ENCODE measurements at places on chromosomes 2 and 18.

GRCh38 chr2:108612153-108612513, 77.9 kb downstream of the LIMS1 start:
- no peak for DNase-seq

DNA sequence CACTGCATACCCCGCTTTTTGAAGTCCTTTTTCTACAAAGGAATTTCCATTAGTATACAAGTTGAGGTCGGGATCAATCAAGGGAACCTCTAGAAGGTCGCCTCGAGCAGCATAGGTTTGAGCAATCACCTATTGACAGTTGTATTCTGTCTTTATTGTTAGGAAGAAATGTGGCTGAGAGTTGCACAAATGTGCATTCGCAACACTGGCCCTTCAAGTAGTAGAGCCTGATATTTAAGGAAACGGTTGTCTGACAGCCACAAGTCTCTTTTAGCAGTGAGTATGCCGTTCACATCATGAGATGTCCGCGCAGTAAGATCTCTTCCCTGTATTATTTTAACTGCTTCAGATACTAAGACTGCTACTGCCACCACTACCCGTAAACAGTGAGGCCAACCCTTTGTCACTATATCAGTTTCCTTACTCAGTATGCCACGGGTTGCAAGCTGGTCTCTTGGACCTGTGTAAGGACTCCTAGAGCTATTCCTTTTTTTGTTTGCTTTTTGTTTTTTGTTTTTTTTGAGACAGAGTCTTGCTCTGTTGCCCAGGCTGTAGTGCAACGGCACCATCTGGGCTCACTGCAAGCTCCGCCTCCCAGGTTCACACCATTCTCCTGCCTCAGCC, 10.0 kb upstream of the STARD7 start:
- no peak for DNase-seq

GRCh38 chr2:145764631-145765030, 1244.7 kb upstream of the ZEB2 start:
- no peak for DNase-seq

DNA sequence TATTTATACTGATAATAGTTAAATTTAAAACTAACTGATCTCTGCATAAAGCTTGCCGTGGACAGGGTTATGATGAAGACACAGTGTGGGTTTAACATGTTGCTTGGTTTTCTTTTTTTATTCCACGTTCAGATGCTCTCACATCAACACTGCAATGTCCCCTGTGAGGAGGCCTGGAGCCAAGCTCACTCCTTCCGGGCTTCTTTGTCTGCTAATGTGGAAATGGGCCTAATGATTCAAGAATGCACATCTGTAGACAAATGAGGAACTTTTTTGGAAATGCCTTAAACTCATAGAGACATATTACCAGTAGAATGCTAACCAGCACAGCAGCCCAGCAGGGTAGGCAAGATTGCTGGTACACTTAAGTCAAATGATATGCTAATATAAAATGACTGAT, 208.0 kb downstream of the GALR1 start:
- DNase-seq: no peak

DNA sequence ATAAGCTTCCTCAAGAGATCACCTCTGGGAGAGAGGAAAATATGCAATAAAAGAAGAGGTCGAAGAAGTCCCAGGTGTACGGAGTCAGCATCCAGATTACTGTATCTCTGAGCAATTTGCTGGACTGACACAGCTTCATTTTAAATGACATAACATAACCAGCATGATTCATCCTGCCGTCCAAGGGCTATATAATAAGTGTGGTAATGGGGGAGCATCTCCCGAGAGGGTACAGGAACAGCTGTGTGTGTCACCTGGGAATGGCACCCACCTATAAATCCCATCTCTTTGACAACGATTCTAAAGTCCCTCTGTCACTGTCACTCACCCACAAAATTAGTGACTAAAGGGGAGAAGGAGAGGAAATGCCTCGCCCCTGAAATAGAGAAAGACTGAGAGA, 19.3 kb upstream of the FZD7 start:
- DNase-seq: no peak

DNA sequence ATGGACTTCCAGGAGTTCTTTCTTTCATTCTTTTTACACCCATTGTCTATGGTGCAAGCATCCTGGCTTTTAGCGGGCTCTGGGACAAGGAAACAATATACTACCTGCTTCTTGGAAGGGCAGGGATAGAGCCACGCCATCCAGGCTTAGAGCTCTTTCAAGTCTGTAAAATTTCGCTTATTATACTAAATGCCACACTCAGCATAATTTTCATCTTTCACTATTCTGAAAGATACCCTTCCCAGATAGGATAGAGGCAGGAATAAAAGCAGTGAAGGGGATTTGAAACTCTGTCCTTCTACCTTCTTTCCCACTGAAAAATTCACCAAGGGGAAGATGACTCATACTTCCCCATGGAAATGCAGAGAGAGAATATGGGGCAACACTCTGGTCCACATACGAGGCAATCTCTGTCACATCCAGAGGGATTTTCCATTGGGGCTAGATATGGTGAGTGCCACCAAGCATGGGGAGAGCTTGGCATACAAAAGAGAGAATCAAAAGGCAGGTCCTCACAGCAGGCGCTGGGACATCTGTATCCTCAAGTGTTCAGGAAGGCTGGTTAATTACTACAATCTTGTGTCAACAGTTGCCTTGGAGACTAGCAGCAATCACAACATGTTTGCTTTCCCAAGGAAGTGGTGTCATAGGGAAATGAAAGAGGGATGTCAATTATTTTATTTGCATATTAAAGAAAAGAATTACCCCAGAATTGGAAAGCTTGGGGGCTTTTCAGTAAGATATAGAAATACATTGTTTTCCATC, 127.6 kb downstream of the TDRD15 start:
- DNase-seq: no peak

DNA sequence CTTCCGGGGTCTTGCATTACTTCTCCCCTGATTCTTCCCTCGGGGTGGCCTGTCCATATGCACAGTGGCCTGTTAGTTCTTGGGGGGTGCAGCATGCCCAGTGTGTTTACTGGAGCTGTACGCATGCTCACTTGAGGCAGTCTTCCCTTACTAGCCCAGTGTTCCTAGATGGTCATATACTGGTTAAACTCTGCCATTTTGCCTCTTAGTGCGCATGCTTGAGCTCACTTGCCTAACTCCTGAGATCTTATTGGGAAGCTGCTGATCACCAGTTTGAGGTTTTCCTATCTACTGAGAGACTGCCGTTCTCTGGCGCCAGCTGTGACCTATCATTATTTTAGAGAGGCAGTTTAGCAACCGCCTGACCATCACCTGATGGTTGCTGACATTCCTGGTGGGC, 571.2 kb downstream of the ADCYAP1 start:
- DNase-seq: no peak

DNA sequence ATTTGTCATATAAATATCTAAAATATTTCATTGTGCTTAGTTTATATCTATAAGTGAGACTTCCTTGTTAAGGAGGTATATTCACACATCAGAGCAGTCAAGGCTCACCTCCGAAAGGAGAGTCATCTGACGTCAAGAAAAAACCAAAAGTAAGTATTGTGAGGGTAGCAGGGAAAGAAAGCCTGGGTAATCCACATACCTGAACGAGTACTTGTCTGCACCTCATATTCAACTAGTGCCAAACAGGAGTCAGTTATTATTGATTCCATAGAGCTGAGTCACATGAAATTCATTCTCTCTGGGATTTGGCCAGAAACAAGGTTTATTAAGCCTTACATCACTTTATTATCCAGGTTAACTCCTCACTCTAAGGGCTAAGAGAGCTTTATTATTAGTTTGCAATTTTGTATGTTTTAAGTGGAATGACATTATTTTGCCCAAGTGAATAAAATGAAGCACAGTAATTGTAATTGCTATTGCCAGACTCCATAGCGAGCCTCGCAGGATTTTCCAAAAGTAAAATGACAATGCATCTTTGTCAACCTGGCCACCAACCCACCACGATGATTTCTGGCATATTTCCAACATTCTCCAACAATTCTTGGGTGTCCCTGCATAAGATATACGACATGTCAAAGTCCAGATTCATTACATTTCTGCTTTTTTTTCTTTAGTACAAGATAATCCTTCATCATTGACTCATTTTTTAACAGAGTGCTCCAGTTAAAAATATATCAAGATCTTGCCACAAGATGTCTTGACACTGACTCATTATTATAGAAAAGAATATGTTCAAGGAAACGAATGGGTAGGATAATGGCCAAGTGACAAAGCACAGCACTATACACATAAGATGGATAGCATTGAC, 1210.4 kb upstream of the ACVR2A start:
- no peak for DNase-seq

DNA sequence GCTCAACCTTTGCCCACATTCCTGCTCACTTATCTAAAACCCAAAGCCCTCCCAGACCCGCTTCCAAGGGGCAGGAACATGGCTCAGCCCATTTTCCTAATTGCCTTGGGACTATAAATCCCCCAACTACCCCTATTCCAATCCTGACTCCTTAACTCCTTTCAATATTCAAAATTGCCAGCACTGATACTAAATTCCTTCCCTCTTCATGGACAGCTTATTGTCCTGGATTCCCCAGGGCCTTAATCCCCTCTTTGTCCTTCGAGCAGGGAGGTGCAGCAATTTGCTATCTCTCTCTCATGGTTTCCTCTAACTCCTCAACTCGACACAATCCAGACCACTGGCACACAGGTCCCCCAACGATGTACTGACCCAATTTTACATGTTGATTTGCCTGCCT, 99.1 kb downstream of the SLC25A12 start:
- peak; percentile 60 for DNase-seq

- no peak for DNase-seq
Observed at GRCh38 chr2:217168496-217168895, 308.6 kb upstream of the TNP1 start.

- no peak for DNase-seq
Observed at GRCh38 chr18:60873708-60874107, 459.5 kb upstream of the CDH20 start.

- no peak for DNase-seq
Observed at GRCh38 chr2:140880573-140880972, 1250.2 kb downstream of the LRP1B start.

All from endodermal cell (in vitro differentiated cells).